ENCODE measurements at places on chromosomes 11 and 22. TPM values are rescaled to one million over a fixed set of nuclear protein-coding genes. Genes with fewer than 3 reads are reported as not detected.

The OR8K1 gene
- polyA plus RNA-seq = not detected

The IFITM2 gene
- 501 TPM for polyA plus RNA-seq

The MUC15 gene
- not detected for polyA plus RNA-seq

The FAM83F gene
- 2.5 TPM for polyA plus RNA-seq

All from heart left ventricle (tissue), 16 donors.